Hypothalamus (tissue), 51 donors: ENCODE measurements at places on chromosomes 7 and 10.

- DNase-seq, result no peak
Observed at GRCh38 chr7:140360697-140361229, 37.6 kb downstream of the SLC37A3 start.

DNA sequence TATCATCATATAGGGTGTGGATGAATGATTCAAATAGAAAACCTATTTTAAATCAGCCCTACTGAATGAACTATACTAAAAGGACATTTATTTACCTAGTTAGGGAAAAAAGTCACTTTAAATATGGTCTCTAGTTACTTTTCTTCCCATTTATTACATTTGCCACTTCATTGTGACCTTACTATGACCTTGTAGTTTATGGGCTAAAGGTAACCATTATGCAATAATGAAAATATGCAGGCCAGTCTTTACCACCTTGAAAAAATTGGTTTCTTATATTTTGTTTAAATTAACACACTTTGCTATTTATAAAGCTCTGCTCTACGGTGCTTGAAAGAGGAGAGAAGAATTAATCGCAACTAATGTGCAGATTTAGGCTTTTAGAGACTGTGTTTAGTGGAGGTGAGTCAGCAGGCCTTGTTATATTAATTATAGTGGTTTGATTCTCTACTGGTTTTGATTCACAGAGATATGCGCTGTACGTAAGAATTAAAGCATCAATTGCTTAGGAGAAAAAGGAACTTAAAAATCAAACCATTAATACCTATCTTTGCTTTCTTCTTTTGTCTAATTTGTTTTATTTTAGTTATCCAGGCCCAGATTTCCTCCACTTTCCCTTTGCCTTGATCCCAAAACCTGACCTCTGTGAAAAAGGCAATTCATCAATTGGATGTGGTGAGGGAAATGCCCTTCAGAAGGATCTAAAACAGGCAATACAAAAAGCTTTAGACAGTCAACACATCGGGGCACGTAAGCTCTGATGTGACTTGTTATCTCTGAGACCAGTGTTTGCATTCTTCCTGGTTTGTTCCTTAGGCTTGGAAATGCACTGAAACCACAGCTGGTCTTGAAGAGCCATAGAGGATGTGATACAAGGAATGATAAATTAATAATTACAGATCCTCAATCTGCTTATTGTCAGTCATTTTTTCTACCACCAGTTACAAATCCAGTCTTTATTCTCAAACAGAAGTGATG is 141.2 kb upstream of the HDAC9 start:
- no peak for DNase-seq

DNA sequence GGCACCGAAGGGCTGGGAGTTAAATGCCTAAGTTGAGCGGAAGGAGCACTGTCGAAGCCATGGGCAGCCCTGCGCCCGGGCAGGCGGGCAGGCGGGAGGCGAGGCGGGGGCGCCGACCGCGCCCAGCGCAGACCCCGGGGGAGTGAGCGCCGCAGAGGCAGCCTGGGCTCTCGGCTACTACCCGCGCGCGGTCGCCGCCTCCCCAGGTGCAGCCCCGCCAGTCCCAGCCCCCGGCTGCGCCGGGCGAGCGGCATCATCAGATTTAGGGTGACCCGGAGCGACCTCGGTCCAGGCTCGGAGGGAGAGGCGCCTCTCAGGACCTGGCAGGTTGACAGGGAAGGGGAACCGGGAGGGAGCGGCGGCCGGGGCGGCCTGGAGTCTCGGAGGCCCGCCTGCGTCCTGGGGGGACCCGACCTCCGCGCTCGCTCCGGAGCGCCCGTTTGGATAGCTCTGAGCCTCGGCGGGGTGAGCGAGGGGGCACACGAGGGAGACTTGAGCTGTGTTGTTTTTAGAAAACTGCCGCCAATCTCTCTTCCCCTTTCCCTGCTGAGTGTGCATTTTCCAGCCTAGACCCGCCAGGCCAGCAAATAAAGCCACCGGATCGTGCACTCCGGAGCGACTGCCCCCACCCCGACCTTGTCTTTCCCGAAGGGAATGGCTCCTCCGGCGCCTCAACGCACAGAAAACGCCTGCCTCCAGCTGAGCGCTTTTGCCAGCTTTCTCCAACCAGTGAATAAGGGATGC is 2.3 kb upstream of the NRP1 start:
- DNase-seq, result no peak

GRCh38 chr10:117699436-117700075 is 157.0 kb downstream of the EMX2 start:
- DNase-seq, result no peak

DNA sequence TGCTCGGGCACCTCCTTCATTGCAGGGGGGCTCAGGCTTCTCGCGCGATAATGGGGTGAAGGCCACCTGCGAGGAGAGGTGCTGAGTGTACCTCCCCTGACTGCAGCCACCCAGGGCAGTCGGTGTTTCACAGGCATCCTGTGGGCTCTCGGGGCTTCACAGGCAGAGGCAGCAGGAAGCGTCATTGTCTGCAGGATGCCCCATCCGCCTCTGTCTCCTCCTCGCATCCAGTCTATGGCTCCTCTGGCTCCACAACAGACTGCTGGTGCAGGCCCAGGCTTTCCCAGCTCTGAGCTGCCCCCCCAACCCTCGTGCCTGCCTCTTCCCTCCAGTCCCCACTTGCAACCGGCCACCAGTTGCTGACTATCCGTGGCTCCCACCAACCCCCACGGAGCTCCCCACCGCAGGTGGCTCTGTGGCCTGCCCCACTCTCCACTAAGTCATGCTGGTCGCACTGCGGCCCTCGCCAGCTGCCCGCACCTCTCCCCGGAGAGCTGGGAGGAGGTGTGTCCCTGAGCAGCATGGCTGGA is 36.5 kb downstream of the CAMK2B start:
- DNase-seq, result no peak

GRCh38 chr10:132889556-132889955 is 52.8 kb downstream of the CFAP46 start:
- no peak for DNase-seq

- no peak for DNase-seq
Observed at GRCh38 chr7:4772306-4772705, 3.1 kb upstream of the AP5Z1 start.

DNA sequence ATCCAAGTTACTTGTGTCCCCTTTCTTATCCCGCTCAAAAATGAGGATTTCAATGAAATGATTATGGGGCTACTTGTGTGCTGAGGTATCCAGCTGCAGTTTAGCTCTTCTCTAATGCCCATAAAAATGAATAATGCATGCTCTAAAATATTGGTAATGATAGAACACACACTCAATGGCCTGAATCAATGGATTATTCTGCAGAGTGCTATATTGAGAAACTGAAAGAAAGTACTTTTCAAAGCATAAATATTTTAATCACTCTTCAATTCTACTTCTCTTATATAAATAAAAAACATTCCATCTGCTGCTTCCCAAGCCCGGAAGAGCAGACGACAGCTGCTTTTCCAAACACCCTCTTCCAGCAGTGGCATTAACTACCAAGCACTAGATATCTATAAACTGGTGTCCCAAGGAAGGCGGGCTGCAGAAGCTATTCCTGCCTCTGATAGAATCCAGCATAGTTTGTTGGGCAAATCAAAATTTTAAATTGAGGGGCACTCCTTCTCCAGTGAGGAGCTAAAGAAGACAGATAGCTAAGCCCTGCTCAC is 284.9 kb upstream of the AOAH start:
- DNase-seq, result no peak

DNA sequence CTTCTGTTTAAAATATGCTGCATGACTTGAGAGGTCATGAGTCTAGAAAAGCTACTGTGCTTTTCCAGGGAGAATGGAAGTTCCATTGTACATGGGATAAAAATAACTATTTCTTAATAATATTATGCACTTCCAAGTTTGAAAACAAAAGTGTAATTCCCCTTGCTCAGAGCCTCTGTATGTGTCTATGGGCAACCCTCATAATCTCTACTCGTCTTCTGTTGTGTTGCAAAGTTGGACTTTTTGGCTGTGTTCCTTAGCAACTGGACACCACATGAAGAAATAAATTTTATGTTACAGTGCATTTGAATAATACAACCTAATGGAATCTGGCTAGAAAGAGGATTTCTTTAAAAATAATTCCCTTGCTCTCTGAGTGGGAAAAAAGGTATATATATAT is 242.6 kb downstream of the TWIST1 start:
- DNase-seq, result no peak

GRCh38 chr10:120369856-120370276 is 87.2 kb upstream of the PLPP4 start:
- DNase-seq, result no peak

DNA sequence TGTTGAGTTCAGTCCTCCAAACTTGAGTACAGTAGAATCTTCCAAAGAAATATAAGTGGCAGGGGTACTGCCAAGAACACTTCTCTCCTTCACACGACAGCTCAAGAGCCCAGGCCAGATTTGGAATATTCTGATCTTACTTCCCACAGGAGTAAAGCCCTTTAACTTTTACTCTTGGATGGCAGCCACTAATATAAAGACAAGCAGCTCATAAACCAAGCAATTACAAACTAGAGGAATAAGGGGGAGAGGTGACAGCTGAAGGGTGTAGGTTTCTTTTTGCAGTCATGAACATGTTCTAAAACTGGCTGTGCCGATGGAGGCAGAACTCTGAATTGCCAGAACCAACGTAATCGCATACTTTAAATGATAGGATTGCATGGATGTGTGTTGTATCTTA is 74.8 kb downstream of the SVIL start:
- DNase-seq, result no peak

GRCh38 chr10:123926401-123927264 is 35.0 kb upstream of the CPXM2 start:
- no peak for DNase-seq

GRCh38 chr7:88647825-88648224 is 111.7 kb upstream of the ZNF804B start:
- no peak for DNase-seq

DNA sequence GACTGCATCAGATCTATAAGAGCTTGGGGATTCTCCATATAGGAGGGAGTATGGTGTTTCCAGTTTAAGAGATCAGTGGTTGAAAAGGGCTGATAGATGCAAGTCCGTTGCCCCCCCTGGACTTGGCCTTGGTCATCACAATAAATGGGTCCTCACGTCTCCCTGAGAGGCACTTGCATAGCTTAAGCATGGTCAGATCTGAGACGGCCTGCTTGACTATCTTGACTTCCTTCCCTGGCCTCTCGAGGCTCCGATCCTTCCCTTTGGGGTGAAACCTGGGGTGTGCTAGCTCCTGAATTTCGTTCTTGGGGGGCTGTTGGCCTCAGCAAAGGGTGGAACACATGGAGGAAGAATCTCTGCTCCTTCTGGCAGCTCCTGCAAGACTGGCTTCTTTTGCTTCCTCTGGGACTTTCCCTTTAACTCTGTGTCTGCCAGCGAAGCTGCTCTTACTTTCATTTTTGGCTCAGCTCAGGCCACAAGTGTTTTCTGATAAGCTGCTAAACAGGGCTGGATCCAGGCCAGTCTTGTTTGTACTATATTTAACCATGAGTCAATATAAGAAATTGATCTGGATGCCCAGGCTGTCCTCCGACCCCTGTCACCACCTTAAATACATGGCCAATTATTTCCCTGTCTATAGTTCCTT is 11.2 kb upstream of the ZNF485 start:
- DNase-seq, result no peak

GRCh38 chr10:74234569-74234968 is 83.5 kb downstream of the ADK start:
- DNase-seq, result no peak

- no peak for DNase-seq
Observed at GRCh38 chr10:97999066-97999922, 31.1 kb downstream of the CRTAC1 start.

- DNase-seq, result no peak
Observed at GRCh38 chr10:73920089-73920488, 9.2 kb downstream of the PLAU start.

DNA sequence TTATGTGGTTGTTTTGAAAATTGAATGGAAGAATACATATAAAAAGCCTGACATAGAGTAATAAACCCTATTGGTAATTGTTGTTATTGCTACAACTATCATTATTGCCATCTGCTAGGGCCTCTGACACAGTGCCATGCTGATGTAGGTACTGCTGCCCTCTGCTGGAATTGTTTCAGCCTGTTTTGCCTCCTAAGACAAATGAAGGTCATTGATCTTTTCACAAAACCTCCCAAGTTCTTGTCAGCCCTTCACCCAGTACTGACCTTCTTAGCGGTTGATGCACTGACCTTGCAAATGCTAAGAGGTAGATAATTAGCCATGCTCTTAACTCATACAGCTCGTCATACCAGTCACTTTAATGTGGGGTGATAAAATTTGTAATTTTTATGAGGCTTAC is 975.2 kb downstream of the SORCS1 start:
- DNase-seq, result no peak

DNA sequence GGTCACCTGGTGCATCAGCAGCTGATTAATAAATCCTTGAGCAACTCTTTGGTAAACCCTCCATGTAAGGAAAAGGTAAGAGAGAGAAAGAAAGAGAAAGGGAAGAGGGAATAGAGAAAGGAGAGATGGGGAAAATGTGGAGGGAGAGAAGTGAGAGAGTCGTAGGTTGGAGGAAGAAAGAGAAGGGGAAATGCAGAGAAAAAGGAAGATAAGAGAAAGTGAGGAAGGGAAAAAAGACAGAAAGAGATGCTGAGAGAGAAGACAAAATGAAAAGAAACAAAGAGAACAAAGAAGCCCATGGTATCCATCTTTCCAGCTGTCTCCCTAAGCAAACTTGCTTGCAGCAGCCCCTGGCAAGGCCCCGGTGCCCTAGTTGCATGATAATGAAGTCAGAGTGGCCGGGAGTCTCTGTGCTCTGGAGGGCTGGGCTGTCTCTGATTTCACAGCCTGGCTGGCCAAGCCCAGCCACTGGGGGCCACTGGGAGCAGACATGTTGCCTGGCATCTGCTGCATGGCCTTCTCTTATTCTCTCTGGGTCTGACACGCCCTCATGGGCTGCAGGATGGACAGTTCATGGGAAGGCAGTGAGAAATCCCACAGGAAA is 48.4 kb downstream of the PRR15 start:
- DNase-seq, result no peak

DNA sequence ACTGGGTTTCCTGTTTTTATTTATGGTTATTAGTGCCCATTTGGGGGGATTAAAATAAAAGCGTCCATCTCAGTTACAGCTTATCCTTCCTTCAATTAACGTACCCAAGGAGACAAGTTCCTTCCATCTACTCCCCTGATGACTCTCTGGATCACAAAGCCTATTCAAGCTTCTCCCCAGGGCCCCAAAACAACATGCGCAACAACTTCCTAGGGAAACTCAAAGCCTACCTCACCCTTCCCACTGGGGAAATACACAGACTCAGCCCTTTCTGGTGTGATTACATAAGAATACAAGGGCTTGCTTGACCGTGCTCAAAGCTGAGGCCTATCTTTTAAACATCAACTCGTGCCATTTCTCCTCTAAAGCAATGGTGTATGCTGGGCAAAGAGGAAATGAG is 112.4 kb downstream of the CDK6 start:
- DNase-seq, result no peak

GRCh38 chr7:157528785-157529341 is 192.1 kb downstream of the DNAJB6 start:
- no peak for DNase-seq

DNA sequence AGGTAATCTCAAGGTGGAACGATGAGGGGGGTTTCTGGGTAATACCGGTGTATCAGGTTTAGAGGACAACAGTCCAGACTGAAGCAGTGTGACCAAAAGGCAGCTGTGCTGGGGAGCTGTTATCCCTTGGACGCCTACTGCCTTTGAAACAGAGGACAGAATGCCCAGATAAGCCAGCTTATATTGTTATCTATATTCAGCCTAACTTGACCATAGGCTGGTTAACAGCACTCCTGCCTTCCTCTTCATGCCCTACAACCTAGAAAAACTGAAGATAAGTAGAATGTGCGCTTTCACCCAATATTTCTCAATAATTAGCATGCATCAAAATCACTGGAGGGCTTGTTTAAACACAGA is 44.9 kb downstream of the IL6 start:
- DNase-seq, result no peak
